Retinal pigment epithelial cell (primary cell): ENCODE measurements at places on chromosomes 1 and 21.

GRCh38 chr1:163440090-163440489 is 118.3 kb downstream of the NUF2 start:
- no peak for DNase-seq

DNA sequence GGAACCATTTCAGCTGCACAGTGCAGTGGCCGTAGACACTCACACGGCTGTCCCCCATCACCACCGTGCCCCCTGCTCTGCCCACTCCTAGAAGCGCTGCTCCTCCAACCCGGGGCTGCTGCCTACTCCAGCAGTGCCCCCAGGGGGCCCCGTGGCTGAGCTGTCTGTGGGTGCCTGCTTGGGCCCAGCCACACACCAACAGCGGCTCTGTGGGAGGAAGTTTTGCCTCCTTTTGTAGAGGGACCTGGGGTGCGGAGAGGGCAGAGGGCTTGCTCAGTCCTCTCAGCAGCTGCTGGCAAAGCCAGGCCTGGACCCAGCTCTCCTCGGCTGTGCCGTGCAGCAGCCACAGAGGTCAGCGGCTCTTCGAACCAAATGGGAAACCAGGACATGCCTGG is 11.4 kb upstream of the LRRC3 start:
- no peak for DNase-seq

GRCh38 chr21:44532712-44533111 is 7.3 kb downstream of the KRTAP10-1 start:
- DNase-seq = no peak

- DNase-seq = no peak
These were observed 205.0 kb downstream of the KCTD3 start for GRCh38 chr1:215772151-215772550.

DNA sequence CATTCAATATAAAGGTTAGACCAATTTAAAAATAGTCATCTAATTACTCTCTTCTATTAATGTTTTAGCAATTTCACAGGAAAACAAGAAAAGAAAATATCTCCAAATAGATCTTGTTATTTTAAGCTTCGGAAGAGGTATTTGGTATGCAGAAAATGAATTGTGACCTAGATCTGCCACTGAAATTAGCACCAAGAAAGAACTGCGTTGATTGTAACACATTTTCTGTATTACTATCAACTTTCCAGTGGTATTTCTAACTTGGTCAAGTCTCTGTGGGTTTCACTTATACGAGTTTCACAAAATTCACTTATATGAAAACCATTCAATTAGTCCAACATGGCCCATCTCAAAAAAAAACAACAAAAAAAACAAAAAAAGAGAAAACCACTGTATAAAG is 11.8 kb downstream of the RSBN1 start:
- DNase-seq = no peak

DNA sequence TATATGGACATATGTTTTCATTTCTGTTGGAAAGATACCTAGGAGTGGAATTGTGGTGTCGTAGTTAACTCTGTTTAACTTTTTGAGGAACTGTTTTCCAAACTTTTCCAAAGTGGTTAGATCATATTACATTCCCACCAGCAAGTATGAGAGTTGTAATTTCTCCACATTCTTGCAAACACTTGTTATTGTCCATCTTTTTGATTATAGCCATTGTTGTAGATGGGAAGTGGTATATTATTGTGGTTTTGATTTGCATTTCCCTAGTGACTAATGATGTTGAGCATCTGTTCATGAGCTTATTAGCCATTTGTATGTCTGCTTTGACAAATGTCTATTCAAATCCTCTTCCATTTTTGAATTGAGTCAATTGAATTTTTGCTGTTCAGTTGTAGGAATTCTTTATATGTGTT is 19.8 kb downstream of the CAMTA1 start:
- no peak for DNase-seq

- no peak for DNase-seq
These were observed 707 bp downstream of the PRCC start for GRCh38 chr1:156767879-156768604.

- no peak for DNase-seq
These were observed 24.3 kb upstream of the DISP1 start for GRCh38 chr1:222790520-222790919.

- DNase-seq = no peak
These were observed 392.8 kb upstream of the CAMK1G start for GRCh38 chr1:209190591-209191261.

- DNase-seq = no peak
These were observed 207.7 kb downstream of the PTPRC start for GRCh38 chr1:198846556-198846955.

- no peak for DNase-seq
These were observed 121.2 kb downstream of the CNIH3 start for GRCh38 chr1:224737353-224737727.

- DNase-seq = no peak
These were observed 20.1 kb downstream of the HSD3B2 start for GRCh38 chr1:119435052-119435451.

DNA sequence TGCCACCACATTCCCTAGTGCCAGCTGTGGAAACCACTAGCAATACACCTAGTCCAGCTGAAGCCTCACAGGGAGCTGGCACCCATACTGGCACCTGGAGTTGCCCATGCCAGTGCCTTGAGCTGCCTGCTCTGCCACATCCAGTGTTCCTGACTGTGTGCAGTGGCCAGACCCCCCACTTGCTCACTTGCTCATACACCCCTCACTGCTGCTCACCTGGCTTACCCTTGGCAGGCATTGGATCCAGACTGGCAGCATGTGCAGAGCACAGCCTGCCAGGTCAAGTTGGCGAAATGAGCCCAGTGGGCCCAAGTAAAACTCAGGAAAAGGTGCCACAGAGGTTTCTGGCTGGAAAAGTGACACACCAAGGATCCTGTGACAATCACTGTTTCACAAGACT is 1618.6 kb upstream of the PRMT6 start:
- DNase-seq = no peak

GRCh38 chr1:212645546-212646543 is 37.3 kb downstream of the ATF3 start:
- no peak for DNase-seq

GRCh38 chr1:11151114-11151513 is 38.0 kb upstream of the ANGPTL7 start:
- no peak for DNase-seq

DNA sequence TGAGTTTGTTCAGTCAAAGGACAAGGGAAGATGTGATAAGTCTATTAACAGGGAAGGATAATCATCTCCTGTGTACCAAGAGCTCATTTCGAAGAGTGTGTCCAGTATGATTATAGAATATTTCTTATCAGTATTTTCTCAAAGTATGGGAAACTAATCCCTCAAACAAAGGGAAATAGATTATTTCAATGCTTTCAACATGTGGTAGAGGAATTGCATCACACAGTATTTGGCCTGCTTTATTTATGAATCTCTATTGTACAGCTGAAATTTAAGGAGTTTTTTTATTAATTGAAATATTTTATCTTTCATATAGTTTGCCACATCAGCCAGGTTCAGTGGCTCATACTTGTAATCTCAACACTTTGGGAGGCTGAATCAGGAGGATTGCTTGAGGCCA is 151.0 kb downstream of the CLEC20A start:
- no peak for DNase-seq

GRCh38 chr1:62439652-62440371 is 3.0 kb downstream of the USP1 start:
- DNase-seq = no peak

DNA sequence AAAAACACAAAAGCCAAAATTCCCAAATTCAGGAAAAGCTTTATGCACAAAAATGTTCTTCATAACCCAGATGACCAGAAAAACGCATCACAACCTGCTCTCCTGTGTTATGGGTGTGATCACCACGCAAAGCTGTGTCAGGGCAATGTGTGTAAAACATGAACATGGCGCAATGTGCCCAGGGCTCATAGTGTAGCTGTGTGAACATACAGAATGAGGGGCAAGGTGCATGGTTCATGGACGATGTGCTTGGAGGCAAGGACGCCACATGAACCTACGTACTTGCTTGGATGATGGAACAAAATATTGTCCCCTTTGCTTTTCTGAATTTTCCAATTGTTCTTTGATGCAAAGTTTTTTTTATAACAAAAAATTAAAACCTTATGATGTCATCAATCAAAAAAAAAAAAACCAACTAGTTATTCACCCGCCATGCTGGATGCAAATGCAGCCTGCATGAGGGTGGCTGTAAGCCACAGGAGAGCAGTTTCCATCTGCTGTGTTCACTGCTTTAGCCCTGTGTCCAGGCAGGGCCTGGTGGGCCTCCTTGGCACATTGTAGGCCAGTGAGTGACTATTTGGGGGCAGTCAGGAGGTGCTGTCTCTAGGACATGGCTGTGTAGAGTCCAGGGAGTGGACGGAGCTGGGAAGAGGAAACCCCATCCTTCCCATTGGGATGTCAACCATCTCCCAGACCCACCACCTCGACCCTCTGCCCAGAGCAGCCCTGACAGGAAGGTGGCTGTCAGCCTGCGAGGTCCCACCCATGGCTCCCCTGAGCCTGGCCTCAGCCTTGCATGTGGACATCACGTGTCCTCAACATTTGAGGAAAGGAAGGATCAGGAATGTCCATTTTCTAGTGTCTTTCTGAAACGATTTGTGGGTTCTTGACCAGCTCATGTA is 13.6 kb downstream of the KRTAP10-1 start:
- DNase-seq = no peak

- DNase-seq = no peak
These were observed 8.9 kb downstream of the C1orf115 start for GRCh38 chr1:220699044-220699443.

DNA sequence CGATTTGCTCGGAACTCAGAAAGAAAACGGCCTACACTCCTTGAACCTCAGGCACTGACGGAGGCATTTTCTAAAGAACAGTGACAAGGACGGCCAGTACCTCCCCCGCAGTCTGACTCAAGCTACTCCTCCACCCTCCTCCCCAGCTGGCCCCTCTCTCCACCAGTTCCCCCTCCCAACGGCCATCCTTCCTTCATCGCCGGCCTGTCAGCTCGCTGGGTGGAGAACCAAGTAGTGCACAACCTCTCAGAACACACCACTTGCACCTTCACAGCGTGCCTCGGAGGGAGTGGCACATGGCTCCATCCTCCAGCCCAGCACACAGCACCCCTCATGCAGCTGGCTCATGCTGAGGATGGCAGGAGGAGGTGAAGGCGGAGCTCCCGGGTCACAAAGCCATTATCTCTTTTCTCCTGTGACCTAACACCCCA is 58.8 kb downstream of the TOR1AIP2 start:
- DNase-seq = no peak

DNA sequence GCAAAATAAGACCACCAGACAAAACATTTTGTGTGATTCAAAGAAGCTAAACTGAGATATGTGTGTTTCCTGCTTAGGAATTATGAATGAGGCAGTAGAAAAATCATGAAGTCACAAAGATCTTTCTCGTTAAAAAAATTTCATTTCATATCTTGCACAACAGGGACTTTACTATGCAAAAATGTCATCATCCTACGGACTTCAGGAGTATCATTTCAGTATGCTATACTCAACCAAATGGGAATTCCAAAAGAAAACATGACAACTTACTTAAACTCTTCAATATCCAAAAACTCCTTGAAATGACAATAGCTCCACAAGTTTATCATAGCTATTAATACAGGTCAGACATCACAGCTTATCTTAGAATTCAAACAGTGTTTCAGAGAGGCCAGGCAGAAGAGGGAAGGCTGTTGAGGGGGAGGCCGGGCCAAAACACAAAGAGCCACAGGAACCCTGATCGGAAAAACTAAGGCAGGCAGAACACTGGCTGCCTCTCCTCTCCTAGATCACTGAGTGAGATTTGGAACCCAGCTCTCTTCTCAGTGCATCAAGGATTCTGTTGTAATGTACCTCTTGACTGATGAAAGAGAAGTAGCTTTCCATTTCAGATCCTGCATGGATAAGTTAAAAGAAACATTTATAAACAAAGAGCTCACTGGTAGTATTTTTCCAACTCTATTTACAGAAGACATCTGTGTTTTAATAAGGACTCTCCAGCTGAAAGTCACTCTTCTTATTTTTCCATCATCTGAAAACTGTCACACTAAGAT is 66.9 kb downstream of the TESK2 start:
- DNase-seq = no peak

- no peak for DNase-seq
These were observed 124.5 kb downstream of the GLIS1 start for GRCh38 chr1:53614231-53615021.

DNA sequence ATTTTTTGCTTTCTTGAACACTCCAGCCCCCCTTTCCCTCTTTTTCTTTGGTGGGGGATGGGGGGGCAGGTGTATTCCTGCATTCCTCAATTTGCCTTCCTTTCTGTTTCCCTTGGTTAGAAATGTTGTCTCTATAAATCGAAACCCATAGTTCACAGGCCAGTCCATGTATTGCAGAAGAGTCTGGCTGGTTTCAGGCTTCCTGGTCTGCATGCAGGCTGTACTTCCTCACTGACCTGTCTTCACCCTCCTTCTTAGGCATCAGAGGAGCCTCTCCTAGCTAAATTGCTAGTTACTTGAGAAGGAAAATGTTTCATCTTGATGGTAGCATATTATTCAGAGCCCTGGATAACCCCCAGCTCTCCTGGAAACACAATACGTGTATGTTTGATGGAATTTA is 140.0 kb downstream of the SPATA46 start:
- DNase-seq = no peak

DNA sequence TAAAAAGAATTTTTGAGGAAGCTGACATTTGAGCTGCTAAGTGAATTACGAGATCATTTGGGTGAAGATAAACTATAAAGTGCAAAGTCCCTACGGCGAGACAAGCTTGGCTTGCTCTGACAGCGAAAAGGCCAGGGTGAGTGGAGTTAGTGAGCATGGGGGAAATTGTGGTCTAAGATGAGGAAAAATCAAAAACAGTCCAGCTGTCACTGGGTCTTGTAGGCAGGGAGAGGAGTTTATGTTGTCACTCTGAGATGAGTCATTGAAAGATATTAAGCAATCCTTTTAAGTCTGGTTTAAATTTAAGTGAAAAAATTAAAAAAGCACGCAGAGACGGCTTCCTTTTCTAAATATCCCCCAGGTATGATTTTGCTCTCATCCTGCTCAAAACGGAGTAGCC is 601.9 kb downstream of the MRPL39 start:
- DNase-seq = no peak

DNA sequence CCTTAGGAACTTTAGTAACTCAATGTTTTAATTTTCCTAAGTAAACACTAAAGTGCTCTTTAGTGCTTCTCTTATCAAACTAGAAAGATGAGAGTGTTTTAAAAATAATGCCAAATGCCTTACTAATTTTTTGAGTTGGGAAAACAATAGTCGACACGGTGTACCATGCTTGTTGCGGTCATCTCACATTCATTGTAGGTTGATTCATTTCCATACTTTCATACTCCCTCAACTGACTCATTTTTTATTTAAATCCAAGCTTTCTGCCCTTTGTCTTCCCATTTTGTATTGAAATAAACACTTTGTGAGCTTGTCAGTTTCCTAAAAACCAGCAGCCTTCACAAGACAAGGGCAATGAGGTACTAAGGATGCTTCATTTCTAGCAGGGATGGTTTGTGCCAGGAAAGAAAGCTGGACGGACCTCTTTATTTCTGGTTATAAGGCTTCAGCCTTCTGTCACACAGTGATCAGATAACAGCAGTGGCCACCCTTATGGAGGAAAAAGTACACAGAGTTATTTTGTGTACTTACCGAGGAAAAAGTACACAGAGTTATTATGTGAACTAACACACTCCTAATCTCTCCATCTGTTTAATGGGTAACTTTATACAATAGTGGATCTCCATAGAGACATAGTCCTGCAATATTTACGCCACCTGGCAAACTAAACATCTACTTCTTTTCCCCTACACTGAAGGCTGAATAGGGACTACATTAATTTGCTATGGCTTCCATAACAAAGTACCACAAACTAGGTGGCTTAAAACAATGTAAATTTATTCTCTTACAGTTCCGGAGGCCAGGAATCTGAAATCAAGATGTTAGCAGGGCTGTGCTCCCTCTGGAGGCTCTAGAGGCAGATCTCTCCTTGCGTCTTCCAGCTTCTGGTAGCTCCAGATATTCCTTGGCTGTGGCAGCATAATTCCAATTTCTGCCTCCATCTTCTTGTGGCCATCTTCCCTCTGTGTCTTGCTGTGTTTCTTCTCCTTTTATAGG is 13.0 kb upstream of the CCDC190 start:
- no peak for DNase-seq
